Osteoblast (primary cell): ENCODE measurements at places on chromosomes 2 and 18. TPM values are rescaled to one million over a fixed set of nuclear protein-coding genes. Genes with fewer than 3 reads are reported as not detected.

DNA sequence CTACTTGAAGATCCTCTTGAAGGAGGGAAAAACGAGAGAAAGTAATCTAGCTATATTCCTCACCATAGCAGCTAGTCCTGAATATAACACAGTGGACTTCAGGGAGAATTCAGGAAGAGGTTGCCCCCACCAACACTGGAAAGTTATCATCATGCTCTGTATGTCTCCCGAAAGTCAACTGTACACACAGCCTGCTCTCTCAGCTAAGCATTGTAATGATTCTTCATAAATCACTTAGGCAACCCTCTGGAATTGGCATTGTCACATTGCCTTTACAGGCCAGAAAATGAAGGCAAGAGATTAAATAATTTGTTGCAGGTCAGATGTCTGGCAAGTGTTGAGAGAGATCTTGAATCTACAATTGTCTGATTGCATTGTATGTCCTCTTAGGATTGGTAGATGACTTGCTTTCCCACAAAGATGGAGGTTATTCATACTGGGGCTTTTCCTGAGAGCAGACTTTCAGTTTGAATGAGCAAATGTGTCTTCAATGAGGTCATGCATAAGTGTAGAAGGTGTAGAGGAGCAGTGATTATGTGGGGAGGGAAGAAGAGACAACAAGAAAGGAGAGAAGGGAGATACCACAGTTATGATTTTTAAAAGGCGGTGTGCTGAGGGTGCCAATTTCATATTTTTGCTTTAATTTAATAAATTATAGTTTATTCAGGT is 667.2 kb downstream of the DCDC2C start:
- H3K27ac ChIP-seq, result no peak overlapping the region
- no peaks in the 10 kb centered on the region for H3K36me3 ChIP-seq
- no peaks in the 10 kb centered on the region for H3K27me3 ChIP-seq
- H3K4me1 ChIP-seq, result no peaks in the 10 kb centered on the region
- DNase-seq, result no peak

DNA sequence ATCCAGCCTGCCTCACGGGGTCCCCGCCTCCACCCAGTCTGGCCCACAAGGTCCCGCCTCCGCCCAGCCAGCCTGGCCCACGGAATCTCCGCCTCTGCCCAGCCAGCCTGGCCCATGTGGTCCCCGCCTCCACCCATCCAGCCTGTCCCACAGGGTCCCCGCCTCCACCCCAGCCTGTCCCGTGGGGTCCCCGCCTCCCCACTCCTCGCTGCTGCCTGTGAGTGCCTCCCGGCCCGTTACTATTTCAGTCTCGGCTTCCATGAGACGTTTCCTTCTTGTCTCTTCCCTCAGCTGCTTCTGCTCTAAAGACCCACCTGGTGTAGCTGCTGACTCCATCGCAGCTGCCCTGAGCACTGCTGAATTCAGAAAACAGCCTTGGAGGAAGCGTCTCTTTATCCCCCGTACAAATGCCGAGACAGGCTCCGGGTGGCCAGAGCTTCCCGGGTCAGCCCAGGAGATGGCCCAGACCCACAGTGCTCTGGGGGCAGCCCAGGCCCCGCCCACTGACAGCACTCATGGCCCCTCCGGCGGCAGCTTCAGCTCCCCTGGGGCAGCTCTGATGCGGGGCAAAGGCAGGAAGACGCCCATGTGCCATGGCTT is 69.8 kb downstream of the NFATC1 start:
- peak overlapping the region; percentile 68 for H3K27ac ChIP-seq
- peak; percentile 95 for DNase-seq
- no peaks in the 10 kb centered on the region for H3K36me3 ChIP-seq

DNA sequence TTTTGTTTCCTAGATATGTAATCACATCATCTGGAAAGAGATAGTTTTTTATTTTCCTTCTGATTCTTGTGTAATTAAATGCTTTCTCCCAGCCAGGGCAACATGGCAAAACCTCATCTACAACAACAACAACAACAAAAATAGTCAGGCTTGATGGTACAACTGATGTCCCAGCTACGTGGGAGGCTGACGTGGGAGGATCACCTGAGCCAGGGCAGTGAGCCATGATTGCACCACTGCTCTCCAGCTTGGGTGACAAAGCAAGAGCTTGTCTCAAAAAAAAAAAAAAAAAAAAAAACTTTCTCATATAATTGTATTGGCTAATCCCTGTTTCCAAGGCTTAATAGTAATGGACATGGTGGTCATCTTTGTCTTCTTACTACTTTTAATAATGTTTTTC is 26.4 kb upstream of the PGAP1 start:
- H3K27ac ChIP-seq, result no peak overlapping the region
- H3K4me3 ChIP-seq, result no peak overlapping the region
- H3K27me3 ChIP-seq, result no peaks in the 10 kb centered on the region
- H3K36me3 ChIP-seq, result no peaks in the 10 kb centered on the region
- no peak for DNase-seq
- H3K4me1 ChIP-seq, result peaks cover 8% of the 10 kb centered on the region

DNA sequence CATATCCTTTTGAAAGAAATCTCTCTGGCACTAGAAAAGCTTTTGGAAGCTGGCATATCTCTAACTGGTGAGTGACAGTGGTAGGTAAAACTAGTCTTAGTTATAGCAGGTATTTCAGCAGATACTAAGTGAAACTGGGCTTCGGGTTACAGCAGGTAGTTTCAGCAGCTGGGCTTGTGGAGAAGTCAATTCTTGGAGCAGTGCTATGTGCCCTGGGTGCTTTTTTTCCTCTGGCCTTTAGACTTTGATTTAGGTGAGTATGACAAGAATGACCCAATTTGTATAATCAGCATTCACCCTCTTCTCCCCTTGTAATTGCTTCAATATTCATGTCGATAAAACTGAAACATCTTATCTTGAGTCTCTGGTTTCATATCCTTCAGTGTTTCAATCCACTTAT is 123.1 kb downstream of the KYNU start:
- no peaks in the 10 kb centered on the region for H3K36me3 ChIP-seq
- H3K4me1 ChIP-seq, result no peaks in the 10 kb centered on the region
- no peak for DNase-seq
- H3K27ac ChIP-seq, result no peak overlapping the region

DNA sequence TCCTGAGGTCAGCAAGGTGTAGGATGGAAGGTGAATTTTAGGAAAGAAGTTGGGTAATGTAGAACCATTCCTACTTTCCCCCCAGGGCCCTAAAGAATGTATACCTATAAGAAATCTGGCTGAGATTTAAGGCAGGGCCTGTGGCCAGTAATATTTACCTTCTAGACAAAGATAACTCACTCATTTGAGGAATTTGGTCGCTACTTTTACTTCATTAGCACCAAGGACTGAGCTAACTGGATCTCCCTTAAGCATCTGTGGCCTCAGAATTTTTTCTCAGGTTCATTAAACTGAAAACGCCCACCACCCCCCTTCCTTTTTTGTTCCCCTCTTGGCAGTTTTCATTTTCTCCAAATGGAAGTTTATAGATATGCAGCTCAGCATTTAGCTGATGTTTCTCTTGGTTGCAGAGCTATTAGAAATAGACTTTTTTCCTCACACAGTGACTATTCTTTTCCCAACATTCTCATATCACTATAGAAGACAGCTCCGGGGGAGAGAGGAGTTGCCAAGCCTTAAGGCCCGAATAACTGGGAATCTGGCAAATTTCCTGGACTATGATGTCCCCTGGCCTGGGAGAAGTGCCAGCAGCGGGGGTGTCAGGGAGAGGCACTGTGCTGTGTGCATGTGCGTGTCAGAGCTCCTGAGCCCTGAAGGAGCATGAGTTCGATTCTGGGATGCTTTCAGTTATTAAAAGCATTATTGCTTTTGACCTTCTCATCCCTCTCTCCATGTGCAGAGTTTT is 310.9 kb downstream of the PRKCE start:
- H3K4me3 ChIP-seq, result no peak overlapping the region
- H3K27ac ChIP-seq, result peak overlapping the region; percentile 6
- DNase-seq, result peak; percentile 67
- H3K36me3 ChIP-seq, result no peaks in the 10 kb centered on the region
- H3K27me3 ChIP-seq, result no peaks in the 10 kb centered on the region
- peaks cover 35% of the 10 kb centered on the region for H3K4me1 ChIP-seq

GRCh38 chr2:54763636-54764291 is 40.3 kb downstream of the EML6 start:
- DNase-seq, result no peak
- no peak overlapping the region for H3K27ac ChIP-seq
- H3K36me3 ChIP-seq, result no peaks in the 10 kb centered on the region
- H3K4me1 ChIP-seq, result no peaks in the 10 kb centered on the region
- no peaks in the 10 kb centered on the region for H3K27me3 ChIP-seq

GRCh38 chr2:1602278-1603010 is 141.9 kb downstream of the PXDN start:
- H3K4me3 ChIP-seq, result no peak overlapping the region
- H3K36me3 ChIP-seq, result no peaks in the 10 kb centered on the region
- peaks cover 29% of the 10 kb centered on the region for H3K27me3 ChIP-seq
- DNase-seq, result peak; percentile 68

DNA sequence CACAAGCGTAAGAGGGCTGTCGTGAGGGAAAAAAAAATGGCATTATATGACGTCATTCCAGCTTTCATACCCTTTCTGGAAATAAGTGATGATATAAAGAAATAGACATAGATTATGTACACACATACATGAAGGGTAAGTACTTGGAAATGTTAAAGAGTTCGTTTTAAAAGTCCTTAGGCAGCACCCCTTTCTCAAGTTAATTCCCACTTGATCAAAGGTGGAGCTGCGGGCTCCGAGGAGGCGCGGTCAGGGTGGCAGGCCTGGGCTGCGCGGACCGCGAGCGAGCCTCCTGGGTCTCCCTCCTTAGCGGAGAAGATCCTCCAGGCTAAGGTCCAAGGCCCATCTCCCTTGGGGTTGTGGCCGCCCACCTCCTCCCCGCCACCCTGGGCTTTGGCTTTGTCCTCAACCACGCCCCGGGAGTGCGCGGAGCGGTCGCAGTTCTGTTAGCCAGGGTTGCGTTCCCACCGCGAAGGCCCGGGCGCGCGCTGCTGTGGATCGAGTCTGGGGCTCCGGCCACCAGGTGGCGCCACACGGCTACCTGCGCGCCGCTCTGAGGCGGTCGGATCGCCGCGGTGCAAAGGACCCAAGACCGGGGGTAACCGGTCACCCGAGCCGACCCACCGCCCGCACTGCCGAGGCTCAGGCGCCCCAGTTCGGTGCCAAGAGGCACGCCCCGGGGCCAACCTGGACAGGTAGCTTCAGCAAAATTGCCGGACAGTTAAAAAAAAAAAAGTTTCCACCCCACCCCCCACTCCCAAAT is 66.8 kb downstream of the HNRNPLL start:
- H3K4me1 ChIP-seq, result peaks cover 4% of the 10 kb centered on the region
- H3K36me3 ChIP-seq, result no peaks in the 10 kb centered on the region
- H3K27ac ChIP-seq, result no peak overlapping the region
- peak overlapping the region; percentile 77 for H3K4me3 ChIP-seq

GRCh38 chr18:12441475-12442034 is 33.8 kb downstream of the PRELID3A start:
- H3K36me3 ChIP-seq, result peaks cover 24% of the 10 kb centered on the region
- DNase-seq, result no peak
- H3K27me3 ChIP-seq, result no peaks in the 10 kb centered on the region
- H3K27ac ChIP-seq, result no peak overlapping the region
- peaks cover 5% of the 10 kb centered on the region for H3K4me1 ChIP-seq

DNA sequence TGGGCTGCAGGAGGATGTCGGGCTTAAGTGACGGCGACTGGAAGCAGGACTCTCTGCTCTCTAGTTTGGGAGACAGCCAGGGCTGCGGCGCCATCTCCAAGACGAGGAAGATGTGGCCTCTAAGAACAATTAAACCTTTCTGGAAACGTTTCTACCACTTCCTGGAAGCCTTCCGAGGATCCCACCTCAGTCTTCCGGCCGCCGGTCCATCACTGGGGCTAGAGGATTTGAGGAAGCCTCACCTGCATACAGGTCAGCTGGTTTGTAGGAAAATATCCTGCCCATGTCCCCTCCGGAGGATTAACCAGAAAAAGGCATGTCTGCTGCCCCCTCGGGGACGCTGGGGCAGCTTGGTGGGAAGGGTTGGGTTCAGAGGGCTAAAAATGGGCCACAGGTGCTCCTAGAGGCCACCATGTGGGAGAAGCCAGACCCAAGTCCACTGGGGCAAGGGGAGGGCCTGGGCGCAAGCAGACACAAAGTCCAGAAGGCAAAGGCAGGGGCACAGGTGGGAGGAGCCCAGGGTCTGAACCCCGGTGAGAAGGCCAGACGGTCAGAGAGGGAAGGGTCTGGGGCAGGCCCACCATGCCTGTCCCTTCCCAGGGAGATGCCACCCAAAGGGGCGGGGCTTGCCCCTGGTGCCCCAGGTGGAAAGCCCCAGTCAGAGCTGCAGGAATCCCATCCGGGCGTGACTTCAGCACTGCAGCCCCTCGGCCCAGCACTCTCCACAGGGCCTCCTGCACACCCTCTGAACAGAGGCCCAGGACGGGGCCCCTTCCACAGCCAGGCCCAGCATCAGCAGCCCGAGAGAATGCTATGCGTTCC is 82.2 kb upstream of the ID2 start:
- H3K4me3 ChIP-seq, result no peak overlapping the region
- DNase-seq, result peak; percentile 44
- no peaks in the 10 kb centered on the region for H3K27me3 ChIP-seq
- H3K27ac ChIP-seq, result no peak overlapping the region
- no peaks in the 10 kb centered on the region for H3K36me3 ChIP-seq

DNA sequence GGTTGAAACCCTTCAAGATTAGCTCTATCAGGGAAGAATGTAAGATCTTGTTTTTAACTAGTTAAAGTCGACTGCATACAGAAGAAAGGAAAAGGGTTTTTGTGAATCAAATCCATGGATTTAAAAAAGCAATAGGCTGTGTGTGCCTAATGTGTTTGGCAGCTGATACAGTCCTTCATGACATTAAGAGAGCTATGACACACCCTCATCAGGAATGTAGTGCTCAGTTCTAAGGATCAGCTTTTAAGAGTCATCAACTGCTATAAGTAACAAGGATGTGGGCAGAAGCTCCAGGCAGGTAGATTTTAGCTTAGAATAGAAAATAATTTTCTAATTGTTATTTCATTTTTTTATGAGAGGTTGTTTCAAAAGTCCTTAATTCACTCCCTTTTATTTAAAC is 52.9 kb downstream of the PPP1R1C start:
- H3K27me3 ChIP-seq, result no peaks in the 10 kb centered on the region
- H3K4me1 ChIP-seq, result peaks cover 15% of the 10 kb centered on the region
- no peak overlapping the region for H3K27ac ChIP-seq
- H3K4me3 ChIP-seq, result no peak overlapping the region

DNA sequence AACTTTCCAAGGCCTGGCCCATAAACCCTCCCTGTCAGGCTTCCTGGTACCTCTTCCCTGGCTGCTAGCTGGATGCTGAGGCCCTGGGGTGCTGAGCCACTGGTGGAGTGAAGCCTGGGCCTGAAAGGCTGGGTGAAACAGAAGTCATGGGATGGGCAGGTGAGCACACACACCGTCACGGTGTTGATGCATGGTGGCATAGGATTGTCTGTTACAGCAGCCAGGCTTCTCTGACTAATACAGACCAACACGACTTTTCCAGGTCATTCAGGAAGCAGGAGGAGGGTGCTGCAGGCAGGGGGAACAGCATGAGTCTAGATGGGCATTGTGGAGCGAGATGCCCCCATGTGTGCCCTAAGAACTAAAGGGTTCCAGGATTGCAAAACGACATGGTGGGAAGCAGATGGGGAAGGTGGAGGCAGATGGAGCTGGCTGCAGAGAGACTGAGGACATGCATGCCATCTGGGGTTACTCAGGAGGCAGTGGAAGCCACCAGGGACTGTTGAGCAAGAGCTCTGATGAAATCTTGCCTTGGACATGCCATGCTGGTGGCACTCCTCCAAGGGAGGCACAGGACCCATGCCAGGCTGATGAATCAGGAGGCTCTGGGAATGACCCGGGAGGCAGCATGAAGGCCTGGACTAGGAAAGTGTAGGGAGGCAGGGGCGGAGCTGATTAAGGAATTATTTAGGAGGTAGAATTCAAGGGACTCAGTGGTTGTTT is 480.9 kb downstream of the TSN start:
- no peak overlapping the region for H3K27ac ChIP-seq
- H3K36me3 ChIP-seq, result no peaks in the 10 kb centered on the region
- DNase-seq, result no peak
- no peak overlapping the region for H3K4me3 ChIP-seq
- no peaks in the 10 kb centered on the region for H3K27me3 ChIP-seq
- H3K4me1 ChIP-seq, result peaks cover 3% of the 10 kb centered on the region

Gene SERPINB10
- 0.29 TPM in 1 of 2 replicates, not detected in the other for total RNA-seq

Gene GCKR
- total RNA-seq, result 1.2 and 1.4 TPM in 2 replicates

Gene ARHGEF4
- total RNA-seq, result 3.6 and 7.7 TPM in 2 replicates
